ENCODE measurements at places on chromosomes 6 and 20.
A peak's percentile ranks its signal among the peaks of the same experiment; 100 is the strongest.

- no peak for DNase-seq
Observed at GRCh38 chr6:138307816-138308730, 69.6 kb upstream of the SMIM28 start.

DNA sequence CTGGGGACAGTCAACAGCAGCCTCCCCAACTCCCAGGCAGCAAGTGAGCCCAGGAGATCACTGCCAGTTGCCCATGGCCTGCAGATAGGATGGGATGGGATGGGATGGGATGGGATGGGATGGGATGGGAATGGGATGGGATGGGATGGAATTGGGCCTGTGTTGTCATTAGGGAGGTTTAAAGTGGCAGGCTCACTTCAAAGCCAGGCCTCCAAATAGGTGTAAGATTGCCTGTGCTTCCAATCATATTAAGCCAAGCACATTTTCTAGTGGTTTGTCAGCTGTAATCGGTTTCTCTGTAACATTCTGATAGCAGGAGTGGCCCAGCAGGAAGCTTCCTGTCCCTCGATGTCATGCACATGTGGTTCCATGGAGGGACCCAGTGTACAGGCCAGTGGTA, 82.7 kb upstream of the NXT1 start:
- no peak for DNase-seq

GRCh38 chr6:119950681-119951080, 601.1 kb upstream of the MAN1A1 start:
- DNase-seq = no peak

DNA sequence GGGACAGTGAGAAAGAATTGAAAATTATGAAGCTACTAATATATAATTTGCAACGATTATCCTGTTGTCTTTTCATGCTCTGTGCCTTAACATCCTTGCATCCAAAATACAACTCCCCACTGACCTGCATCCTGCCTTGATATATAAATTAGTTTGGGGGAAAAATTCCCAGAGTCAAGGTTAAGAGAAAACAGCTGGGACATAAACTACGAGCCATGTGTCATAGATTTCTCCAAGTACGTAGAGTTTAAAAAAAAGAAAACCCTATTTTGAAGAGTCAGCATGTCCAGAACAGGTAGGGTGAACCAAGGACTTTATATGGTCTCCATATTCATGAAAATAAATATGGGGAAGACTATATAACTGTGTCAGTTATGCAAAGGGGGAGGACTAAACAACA, 123.8 kb upstream of the MARCKS start:
- DNase-seq = no peak

DNA sequence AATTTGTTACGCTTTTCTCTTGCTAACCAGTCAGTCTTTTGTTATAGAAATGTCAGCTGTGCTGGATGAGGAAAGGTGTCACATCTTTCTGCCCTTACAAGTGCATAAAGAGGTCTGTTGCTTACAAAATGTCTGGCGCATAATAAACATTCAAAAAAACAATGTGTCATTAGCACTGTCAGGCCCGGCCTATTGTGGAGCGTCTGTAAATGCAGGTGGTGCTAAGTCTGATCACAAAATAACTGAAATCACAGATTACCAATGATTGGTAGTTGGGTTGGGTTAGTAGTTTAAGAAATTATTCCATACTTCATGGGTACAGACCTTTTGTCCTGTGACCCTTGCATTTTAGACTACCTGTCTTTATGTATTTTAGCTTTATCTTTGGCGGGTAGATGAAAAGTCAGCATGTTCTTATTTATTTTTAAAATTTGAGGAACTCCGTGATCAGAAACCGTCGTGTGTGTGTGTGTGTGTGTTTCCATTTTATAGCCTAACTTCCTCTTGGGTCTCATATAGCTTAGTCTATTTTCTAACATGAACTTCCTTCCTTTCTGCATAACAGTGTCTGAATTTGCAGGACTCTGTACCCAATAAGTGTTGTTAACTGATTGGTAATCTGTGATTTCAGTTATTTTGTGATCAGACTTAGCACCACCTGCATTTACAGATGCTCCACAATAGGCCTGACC, 88.1 kb upstream of the IFNGR1 start:
- DNase-seq = no peak

- no peak for DNase-seq
Observed at GRCh38 chr6:131754715-131755567, 44.1 kb upstream of the CTAGE9 start.

DNA sequence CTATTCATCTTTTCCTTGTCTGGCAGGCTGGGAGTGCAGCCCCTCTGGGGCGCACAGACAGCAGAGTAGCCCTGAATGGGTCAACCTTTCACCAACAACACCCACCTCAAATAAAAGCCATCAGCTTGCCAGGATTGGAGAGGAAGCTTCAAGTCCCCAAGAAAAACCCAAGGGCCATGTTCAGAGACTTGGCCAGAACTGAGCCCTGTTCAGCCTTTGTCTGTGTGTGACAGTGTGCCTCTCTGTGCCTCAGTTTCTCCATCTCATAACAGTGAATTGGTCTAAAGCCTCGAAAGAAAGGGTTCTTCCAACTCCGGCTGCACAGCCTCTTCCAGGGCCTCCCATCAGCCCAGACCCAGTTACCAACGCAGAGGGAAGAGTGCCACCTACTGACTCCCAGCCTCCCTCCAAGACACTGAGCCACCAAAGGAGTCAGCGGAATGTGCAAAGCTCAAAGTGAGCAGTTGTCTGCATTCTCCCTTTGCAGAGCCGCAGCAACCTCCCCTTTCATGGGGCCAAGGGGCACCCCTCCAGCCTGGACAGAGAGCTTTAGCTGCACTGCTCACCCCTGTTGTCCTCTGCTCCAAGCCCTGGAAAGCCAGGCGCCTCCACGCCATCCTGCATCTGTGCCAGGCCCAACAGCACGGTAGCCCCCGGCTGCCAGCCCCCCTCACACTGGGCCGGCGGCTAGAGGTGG, 82.7 kb upstream of the TOP1 start:
- peak; percentile 52 for DNase-seq

DNA sequence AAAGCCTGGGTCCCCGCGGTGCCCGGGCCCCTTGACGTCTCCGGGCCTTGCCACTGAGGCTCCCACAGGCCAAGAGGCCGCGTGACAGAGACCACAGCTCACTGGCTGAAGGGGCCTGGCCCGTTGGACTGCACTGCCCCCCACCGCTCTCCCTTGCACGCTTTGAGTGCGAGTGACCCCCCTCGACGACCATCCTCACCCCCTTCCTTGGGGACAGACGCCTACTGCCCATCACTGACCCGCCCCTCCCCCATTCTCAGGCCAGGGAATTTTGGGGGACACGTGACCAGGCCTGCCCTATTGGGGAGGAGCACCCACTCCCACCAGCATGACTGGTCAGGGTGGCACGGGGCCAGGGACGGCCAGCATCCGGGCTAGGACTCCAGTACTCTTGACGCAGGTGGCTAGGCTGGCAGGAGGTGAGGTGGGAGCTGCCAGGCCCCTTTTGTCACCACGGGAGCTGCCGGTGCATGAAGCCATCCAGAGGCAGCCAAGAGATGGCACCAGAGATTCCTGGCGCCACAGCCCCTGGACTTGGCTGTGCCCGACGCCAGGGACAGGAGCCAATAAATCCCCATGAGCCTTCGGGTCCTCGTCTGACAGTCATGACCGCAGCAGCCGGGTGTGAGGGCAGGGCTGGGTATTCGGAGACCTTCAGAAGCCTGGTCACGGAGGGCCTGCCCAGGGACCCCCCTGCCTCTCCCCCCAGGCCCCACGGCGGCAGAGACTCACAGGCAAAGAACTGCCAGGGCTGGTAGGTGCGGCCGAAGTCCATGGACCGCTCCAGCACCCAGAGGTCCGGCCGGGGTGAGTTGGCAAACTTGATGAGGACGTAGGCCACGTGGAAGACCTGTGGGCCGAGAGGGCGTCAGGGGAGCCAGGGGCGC, 14.5 kb downstream of the LAMA5 start:
- DNase-seq = no peak

- no peak for DNase-seq
Observed at GRCh38 chr6:141451181-141451510, 681.6 kb upstream of the GJE1 start.

- DNase-seq = no peak
Observed at GRCh38 chr20:50821994-50822393, 27.1 kb downstream of the BCAS4 start.

DNA sequence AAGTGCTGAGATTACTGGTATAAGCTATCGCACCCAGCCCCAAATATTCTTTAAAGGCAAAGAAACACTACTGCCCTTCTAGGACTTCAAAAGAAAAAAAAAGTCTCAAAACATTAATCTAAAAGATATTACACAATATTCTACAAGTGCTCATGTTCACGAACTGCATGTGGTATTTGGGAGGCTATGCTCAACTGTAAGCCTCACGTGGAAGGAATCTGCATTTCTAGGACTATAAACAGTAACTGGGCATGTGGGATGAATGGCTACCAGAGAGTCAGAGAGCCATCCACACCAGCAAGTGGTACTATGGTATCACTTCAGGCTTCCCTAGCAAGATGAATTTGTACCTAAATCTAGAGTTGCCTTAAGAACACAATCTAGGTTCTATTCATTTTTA, 50.0 kb downstream of the FKBP5 start:
- DNase-seq = no peak
